ENCODE measurements at places on chromosomes 11 and 22.
A peak's percentile ranks its signal among the peaks of the same experiment; 100 is the strongest.

GRCh38 chr11:107202241-107202640 is 184.0 kb upstream of the GUCY1A2 start:
- no peak for DNase-seq

GRCh38 chr22:49300241-49300640 is 527.4 kb downstream of the BRD1 start:
- no peak for DNase-seq

- no peak for DNase-seq
Measured at GRCh38 chr22:32579529-32580220, 105.1 kb downstream of the FBXO7 start.

DNA sequence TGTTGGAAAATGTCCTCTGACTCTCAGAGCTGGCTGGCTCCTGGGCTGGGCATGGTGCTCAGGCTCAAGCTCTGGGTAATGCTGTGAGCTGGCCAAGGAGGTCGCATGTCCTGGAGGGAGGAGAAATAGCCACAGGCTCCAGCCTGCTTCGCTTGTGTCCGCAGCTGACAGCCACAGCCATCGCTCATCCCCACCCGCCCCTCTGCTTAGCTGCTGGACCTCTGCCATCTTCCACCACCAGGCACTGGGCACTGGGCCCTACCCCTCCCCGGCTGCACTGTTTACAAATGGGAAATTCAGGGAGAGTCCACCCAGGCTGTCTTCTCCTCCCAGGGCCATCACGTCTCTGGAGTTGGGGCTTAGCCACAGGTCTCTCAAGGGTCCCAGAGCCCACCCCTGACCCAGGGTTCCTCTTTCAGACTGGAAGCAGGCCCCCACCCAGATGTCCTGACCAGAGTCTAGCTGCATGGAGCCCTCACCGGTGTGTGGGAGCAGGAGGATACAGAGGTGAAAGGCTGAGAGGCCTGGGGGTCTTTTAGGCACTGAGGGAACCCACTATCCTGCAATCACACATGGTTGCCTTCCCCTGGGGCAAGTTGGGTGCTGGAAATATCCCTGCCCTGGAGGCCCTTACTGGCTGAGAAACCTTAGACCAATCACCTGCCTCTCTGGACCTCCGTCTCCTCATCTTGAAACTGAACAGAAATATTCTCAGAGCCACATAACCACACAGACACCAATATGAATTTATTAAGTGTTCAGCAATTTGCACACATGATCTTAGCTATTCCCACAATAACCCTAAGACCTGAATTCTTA is 62.7 kb downstream of the CD82 start:
- no peak for DNase-seq

DNA sequence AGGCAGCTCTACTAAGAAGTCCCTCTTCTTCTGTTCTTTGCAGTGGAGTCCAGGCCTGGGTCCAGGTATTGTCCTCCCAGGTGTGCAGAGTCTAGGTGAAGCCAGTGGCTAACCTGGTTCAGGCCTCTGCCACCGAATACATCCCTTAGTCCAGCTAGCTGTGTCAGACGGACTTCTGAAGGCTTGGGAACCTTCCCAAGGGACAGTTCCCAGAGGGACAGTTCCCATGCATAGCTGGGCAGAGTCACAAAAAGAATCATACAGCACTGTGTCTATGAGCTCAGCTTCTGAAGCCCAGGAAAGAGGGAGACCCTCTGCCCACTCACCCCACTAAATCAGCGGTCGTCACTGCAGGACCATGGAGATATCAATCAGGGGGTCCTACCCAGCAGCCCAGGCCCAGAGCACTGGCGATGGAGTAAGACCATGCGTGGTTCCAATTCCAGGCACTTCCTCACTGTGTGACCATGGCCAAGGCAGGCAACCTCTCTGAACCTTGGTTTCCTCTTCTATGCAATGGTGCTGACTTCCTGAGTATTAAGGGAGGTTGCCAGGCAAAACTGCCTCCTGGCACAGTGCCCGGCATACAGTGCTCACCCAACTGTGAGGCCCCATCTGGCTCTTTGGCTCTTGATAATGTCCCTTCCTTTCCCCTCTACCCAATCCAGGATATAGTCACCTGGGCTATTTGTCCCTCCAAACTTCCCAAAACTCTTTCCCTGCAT is 3.4 kb downstream of the MS4A10 start:
- no peak for DNase-seq

- DNase-seq = peak; percentile 38
Measured at GRCh38 chr22:33658775-33659174, 261.5 kb downstream of the LARGE1 start.

GRCh38 chr11:86491027-86491426 is 116.3 kb downstream of the CCDC81 start:
- DNase-seq = no peak

DNA sequence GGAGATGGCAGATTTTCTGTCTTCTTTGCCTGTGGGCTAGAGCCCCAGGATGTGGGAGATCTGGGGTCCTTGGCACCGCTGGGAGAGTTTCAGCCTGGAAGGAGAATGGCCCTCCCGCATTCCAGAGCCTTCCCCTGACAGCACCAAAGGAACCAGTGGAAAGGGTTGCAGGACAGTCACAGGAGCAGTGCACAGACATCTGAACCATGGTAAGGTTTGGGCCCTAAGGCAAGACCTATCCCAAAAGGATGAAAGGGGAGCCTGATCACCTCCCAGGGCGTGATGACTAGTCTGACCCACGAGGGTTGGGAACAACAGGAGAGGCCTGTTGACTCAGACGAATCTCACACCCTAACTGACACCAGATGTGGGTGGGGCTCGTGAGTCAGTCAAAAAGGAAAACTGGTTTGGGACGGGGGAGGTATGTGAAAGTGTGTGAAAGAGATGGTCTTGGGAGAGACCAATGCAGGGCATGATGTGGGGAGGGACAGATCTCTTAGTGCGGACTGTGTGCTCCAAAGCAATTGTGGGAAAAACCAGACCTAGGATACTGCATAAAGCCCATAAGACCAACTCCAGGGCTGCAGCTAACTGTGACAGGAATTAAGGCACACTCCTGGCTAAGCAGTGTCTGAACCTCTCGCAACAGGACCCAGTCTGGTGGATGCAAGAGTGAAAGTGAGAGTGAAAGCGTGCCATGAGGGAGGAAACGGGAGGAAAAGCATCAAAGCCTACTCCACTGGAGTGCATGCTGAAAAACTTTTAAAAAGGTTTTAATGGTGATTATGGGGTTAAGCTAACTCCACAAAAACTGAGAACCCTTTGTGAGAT is 39.1 kb upstream of the GLYAT start:
- peak; percentile 39 for DNase-seq

DNA sequence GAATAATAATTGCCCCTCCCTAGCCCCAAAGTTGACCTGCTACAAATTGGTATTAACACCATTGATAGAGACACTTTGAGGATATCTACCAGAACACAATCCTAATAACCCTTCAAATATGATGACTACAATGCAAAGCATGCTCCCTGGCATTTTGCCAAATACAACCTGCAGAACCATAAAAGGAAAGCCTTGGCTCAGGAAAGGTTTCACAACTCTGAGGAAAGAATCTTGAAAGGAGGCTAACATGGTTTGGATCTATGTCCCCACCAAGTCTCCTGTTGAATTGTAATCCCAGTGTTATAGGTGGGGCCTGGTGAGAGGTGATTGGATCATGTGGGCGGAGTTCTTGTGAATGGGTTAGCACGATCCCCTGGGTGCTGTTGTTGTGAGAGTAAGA is 140.4 kb upstream of the ARHGAP42 start:
- DNase-seq = peak; percentile 59

GRCh38 chr22:30855677-30856518 is 112.7 kb downstream of the MORC2 start:
- DNase-seq = no peak

DNA sequence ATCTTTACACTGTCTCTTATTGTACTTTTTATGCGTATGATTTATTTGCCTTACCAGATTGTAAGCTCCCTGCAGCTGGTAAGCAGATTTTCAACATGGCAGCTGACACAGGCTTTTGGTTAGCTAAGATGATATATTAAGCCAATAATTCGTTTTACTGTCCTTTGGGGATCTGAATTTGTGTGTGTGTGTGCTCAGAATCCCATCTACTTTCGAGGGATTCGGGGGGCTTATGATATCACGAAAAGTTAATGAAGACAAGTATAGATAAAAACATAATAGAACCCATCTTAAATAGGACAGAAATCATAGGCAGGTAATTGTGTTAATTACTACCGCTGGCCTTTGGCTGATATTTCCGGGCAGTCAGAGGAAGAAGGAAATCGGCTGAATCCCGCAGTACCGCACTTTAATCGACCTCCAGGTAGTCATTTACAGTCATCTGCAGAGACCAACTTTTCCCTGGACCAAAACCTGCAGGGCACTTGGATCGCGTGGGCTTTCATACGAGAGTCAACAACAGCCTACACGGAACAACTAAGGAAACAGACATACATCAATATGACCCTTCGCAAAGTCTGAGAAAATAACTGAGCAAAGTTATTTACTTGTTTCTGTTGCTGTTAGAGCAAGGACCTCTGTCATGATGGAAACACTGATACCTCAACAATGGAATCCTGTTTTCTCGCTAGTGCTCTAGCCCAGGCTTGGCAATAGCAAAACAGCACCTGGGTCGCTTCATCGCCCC is 802 bp downstream of the KBTBD3 start:
- DNase-seq = no peak

DNA sequence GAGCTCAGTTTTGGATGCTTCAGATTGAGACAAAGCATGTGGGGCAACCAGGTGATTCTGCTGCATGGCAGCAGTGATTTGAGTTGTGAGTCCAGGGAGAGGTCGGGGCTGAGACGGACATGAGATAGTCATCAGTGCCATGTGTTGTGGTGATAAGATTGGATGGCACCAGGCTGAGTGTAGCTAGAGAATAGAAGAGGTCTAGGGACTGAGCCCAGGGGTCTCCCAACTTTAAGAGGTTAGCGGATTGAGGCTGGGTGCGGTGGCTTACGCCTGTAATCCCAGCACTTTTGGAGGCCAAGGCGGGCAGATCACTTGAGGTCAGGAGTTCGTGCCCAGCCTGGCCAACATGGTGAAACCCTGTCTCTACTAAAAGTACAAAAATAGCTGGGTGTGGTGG is 6.3 kb upstream of the CTSD start:
- DNase-seq = no peak

GRCh38 chr11:132093536-132094259 is 723.3 kb downstream of the NTM start:
- DNase-seq = no peak

DNA sequence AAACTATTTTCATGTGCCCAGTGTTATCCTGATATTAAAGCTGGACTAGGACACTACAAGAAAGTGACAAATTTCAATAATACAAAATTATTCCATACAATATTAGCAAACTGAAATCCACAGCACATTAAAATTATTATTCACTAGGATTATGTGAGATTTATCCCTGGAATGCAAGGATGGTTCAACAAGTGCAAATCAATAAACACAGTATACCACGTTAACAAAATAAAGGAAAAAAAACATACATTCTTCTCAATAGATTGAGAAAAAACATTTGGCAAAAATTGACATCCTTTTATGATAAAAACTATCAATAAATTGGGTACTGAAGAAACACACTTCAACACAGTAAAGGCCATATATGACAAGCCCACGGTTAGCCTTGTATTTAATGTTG is 1758.2 kb upstream of the RAG2 start:
- no peak for DNase-seq

GRCh38 chr11:65743681-65744025 is 23.1 kb upstream of the RNASEH2C start:
- no peak for DNase-seq

GRCh38 chr11:82559609-82560008 is 174.1 kb downstream of the FAM181B start:
- DNase-seq = no peak

- DNase-seq = no peak
Measured at GRCh38 chr11:8204025-8204424, 35.2 kb upstream of the RIC3 start.

DNA sequence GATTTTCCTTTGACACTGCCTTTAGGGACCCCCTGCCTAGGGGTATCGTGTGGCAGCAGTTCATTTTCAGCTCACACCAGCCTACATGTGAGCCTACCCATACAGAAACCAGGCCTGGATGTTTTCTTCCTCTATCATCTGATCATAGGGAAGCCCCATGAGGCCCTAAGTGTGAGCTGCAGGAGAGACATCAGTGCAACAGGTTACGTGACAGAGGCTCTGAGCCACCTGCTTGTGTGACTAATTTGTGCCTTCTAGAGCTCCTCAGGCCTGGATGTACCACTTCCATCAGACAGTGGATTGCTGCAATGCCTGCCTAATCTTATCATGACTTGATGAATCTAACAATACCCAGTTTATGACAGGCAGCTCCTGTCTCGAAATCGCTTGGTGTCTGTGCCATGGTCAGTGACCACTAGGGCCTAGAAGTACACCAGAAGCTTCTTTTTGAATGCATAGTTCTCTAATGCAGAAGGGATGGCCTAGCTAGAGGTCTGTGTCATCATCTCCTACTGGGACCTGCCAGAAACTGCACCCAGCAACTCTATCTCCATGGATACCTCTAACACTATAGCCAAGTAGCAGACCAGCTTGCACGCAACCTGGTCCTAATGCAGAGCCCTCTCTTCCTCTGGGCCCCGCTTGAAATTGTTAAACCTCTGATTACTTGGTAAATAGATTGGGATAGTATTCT is 109.7 kb upstream of the CLPB start:
- DNase-seq = no peak

GRCh38 chr11:116073854-116074837 is 569.9 kb upstream of the CADM1 start:
- DNase-seq = peak; percentile 33

DNA sequence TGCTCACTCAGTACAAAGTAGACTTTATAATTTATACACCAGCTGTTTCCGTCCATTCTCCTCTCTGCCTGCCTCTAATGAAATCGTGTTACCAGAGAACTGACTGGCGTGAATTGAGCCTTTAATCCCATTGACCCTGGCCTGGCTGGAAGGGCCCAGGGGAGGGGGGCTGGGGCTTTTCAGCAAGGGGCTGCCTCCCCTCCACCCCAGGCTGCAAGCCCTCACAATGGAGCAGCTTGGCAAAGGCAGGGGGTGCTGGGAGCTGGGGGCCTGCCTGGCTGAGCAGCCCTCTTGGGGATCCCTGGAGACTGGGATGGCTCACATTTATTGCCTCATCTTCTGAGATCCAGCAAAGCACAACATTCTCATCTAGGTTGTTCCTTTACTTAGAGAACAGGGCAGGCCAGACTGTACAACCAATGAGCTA is 25.8 kb upstream of the LMO1 start:
- no peak for DNase-seq
